ENCODE measurements at places on chromosomes 6 and 20. TPM values are rescaled to one million over a fixed set of nuclear protein-coding genes. Genes with fewer than 3 reads are reported as not detected.

REM1 gene
- total RNA-seq, result not detected

RAET1E gene
- total RNA-seq, result not detected

TLDC2 gene
- total RNA-seq, result not detected

PTCRA gene
- total RNA-seq, result not detected

OVOL2 gene
- total RNA-seq, result not detected

LST1 gene
- total RNA-seq, result 29.1 TPM

ZNF341 gene
- 3.7 TPM for total RNA-seq

TCP11 gene
- total RNA-seq, result not detected

PRICKLE4 gene
- not detected for total RNA-seq

TRIM31 gene
- total RNA-seq, result not detected

DDR1 gene
- 13.7 TPM for total RNA-seq

MROH8 gene
- total RNA-seq, result 2.2 TPM

SIRPB1 gene
- 4.5 TPM for total RNA-seq

DNA sequence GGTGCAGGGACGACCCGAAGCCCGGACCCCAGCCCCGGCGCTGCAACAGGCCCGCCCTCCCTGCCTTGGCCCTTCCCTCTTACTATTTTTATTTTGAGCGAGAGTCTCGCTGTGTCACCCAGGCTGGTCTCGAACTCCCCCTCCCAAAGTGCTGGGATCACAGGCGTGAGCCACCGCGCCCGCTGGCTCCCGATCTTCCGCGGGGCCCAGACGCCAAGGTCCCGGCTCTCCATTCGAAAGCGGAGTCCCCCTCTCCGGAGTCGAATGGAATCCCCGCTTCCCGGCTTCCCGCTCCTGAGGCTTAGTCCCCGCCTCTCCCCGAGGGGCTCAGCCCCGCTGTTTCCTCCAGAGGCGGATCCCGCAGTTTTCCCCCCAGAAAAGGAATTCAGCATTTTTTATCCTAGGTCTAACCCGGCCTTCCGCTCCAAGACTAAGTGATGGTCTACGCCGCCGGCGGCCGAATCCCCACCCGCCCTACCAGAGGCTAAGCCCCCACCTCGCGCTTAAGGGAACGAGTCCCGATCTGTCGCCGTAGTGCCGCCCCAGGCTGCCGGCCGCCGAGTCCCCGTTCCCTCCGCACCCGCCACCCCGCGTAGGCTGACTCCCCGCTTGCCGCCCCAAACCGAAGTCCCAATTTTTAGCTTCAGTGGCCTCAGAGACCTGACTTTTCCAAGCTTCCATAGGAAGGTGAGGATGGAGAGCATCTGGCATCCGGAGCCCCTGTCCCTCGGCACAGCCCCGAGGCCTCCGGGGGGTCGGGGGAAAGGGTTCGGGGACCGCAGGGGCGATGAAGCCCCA lies 11.5 kb upstream of the TMC2 start:
- DNase-seq, result peak; percentile 51

DNA sequence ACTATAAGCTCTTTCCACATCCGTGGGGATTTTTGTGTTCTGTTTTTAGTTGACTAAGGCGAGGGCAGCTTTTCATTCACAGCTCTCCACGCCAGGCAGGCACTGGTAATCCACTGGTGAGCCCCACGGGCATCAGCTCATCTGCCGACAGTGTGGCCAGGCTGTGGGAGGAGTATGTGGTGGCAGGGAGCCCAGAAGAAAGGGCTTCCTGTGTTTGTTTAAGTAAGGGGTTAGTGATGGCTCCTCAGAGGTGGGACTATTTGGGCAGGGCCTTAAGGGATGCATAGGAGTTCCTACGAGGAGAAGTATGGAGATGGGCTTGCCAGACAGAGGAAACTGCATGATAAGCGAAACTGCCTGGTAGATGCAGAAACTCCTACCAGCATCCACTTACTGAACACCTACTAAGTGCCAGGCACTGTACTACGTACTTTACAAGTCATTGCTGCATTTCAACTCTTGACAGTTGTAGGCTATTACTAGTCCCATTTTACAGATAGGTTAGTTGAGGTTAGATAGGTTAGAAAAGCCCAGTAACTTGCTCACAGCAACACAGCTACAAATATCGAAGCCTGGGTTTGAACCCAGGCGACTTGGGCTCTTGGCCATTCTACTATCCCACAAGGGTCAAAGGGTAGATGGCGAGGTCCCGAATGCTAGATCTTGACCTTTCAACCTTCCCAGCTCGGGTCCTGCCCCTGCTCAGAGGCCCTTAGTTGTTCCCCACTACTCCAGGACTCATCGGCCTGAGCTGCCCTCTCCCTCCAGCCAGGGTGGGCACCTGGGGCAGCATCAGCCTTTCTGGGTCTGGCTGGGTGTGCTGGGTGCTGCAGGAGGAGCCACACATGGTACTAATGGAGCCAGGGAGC lies 55.1 kb downstream of the CEBPB start:
- DNase-seq, result no peak

GRCh38 chr6:108277831-108278230 lies 17.0 kb upstream of the SNX3 start:
- DNase-seq, result no peak

DNA sequence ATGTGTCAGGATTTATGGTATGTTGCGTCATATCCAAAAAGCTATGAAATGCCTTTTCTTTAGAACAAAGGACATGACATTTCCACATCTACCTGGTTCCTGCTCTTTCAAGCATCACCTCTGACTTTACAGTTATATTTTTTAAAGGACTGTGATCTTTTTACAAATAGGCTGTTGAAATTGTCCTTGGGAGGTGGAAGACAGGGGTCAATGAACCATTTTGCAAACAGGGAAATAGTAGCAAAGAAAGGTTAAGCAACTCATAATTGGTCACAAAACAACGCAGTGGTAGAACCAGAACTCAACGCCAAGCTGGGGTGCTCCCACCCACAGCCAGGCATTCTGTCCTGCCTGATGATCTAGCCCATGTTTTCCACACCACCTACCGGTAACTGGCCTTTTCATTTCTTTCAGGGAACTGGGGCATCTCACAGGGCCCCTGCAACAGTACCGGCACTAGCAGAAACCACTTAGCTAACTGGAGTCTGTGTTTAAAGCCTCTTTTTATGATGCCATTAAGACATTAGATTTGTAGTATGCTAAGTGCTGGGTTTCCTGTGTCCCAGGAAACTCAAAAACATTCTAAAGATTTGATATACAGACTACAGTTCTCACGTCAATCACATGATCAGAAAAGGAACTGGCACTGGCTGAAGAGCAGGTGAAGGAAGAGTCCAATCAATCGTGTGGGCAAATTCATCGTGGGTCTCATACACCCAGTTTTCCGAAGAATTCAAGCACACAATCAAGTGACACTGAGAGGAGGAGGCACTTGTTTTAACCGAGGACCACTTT lies 13.9 kb downstream of the ZNF217 start:
- DNase-seq, result peak; percentile 36

- DNase-seq, result no peak
Observed at GRCh38 chr6:127207591-127208120, 59.0 kb upstream of the RNF146 start.

- DNase-seq, result no peak
Observed at GRCh38 chr20:2398449-2398848, 17.7 kb downstream of the TGM6 start.

DNA sequence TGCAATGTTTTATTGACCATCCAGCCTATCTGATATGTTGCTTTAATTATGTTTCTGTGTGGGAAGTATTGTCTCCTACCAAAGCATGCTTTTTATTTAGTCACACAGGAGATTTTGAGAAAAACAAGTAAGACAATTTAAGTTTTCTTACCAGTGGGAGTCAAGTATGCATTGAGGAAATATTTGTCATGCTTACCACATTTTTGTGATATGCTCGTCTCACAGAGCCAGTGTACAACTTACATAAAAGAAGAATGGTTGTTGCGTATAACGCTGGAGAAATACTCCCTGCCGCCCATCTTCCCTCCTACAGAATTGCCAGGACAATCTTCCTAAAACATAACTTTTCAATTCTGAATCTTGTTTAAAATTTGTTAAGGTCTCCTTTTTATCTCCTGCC lies 37.1 kb upstream of the FILIP1 start:
- no peak for DNase-seq

- no peak for DNase-seq
Observed at GRCh38 chr6:169095153-169095552, 158.5 kb downstream of the THBS2 start.

DNA sequence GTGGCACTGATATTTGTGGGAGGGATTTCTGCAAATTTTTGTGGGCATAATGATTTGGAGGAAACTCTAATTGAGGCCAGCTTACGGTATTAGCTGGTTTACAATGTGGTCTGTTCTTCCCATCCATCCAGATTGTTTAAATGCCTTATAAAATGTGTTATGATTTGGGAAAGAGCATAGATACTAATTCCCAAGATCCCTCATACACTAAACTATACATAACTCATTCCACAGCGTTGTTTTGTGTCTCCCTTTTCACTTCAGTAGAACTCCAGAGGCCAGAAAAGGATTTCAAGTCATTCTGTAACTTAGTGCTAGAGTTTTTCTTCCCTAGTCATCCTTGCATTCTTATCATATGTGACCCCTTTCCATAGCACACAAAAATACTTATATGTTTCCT lies 292.6 kb upstream of the NT5E start:
- DNase-seq, result no peak

DNA sequence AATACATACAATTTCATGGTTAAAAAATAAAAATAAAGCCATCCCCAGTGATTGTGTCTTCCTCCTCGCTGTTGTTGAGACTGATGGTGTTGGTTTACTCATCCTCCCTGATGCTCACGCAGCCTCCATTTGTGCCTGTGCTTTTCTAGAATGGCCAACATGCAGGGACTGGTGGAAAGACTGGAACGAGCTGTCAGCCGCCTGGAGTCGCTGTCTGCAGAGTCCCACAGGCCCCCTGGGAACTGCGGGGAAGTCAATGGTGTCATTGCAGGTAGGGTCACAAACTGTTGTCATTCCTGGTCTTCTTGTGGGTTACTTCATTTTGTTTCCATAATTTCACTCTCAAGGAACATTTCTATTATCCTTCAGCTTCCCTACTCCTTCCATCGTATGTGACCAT lies 28.0 kb downstream of the CAP2 start:
- no peak for DNase-seq

- no peak for DNase-seq
Observed at GRCh38 chr6:125546841-125547251, 202.6 kb upstream of the HEY2 start.

DNA sequence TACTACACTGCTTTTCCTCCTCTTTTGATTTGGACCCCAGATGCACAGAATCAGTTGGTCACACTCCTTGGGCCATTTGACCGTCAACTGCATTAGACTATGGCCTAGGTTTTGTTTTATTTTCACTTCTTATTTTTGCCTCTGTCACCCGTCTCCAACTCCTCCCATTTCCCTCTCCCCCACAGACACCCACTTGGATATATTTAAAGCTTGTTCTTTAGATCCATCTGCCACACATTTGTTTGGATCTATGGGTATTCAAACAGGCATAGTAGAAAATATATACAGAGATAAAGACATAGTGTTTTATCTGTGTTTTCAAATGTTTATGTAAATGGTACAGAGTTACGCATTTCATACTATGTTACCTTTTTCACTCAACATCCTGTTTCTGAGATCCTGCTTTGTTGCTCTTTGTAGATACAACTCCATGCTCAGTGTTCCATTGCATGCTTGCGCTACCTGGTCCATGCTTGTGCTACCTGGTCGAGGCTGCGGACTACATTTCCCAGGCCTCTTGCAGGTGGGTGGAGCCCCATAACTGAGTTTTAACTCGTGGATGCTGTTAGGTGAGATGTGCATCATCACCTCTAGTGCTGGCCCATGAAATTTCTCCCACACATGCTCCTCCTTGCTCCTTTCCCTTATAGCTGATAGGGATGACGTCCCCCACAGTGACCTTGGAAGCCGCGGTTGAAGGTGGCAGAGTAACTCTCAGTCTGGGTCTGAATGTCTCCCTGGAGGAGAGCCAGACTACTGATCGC lies 11.5 kb upstream of the PREX1 start:
- DNase-seq, result no peak

DNA sequence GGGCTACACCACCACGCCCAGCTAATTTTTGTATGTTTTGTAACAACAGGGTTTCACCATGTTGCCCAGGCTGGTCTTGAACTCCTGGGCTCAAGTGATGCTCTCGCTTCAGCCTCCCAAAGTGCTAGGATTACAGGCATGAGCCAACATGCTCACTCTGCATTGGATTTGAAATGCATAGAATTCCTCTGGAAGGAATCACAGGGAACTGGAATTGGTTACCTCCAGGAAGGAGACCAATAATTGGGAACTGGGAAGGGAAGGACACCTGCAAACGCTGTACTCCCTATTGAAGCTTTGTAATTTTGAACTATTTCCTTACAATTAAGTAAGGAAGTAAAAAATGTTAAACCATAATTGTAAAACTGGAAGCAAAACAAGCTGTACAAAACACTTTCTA lies 12.3 kb upstream of the TP53INP2 start:
- DNase-seq, result no peak

- no peak for DNase-seq
Observed at GRCh38 chr20:48411245-48411644, 416.6 kb downstream of the PREX1 start.

GRCh38 chr20:13819885-13820645 lies 35.2 kb downstream of the NDUFAF5 start:
- peak; percentile 2 for DNase-seq

GRCh38 chr6:158765499-158766068 lies 53.6 kb downstream of the EZR start:
- no peak for DNase-seq

DNA sequence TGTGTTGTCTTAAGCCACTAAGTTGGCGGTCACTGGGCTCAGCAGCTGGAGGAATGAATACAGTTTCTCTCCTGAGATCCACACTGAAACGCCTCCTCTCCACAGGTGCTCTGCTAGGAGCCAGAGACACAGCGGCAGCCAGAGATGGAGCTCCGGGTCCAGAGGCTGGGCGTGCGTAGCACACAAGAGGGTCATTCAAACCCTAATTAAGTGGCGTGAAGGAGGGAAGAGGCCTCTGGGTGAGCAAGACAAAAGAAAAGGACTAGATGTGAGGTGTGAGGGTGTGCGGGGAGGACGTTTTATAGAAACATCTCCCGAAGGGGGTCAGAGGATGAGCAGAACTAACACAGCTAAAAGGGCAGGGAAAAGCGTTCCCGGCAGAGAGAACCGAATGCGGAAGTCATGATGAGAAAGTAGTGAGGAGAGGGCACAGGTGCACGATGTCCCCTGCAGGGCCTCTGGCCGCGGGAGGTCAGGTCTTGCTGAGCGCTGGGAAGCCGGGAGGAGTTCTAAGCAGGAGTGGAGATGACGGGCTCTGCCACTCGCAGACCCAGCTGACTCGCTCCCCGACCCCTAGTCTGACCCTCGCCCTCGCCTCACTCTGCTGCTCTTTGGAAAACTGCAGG lies 54.4 kb downstream of the BMP7 start:
- no peak for DNase-seq

DNA sequence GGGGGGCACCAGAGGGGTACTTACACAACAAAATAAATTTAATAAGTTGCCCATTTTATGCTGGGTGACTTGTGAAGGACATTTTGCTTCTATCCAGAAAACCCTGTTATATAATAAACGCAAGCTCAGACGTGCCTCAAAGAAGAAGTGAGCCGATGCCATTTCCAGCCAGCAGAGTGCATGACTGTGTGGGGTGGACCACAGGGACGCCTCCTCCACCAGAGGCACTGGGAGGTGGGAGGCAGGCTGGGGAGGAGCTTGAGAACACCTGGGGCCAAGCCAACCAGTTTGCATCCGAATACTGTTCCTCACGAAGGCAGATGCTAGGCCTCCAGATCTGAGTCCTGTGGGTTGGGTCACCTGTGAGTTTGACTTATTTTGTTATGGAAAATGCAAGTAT lies 363.8 kb downstream of the RNGTT start:
- DNase-seq, result no peak

- peak; percentile 26 for DNase-seq
Observed at GRCh38 chr20:33773412-33774089, 37.6 kb upstream of the CHMP4B start.

GRCh38 chr6:85580878-85581267 lies 12.8 kb downstream of the SNX14 start:
- no peak for DNase-seq

GRCh38 chr20:63501818-63502670 lies 3.2 kb upstream of the EEF1A2 start:
- DNase-seq, result no peak
